Small intestine (tissue), 16 donors: ENCODE measurements at places on chromosomes 4 and X. TPM values are rescaled to one million over a fixed set of nuclear protein-coding genes. Genes with fewer than 3 reads are reported as not detected.

DNA sequence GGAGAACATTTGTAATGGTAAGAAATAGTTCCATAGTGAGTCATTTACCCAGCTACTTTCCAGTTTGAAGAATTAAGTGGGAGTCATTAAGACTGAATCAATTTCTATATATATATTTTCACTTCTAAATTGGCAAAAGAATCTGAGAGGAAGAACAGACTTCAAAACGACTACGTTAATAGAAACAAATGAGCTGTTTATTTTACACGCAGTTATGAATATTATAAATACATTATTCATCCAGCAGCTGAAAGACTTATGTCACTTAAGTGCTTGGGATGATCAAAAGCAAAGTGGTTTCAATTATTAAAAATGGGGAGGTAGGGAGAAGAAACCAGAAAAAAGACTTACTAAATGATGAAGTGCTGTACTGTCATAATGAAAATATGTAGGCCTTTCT, 260.5 kb upstream of the DDX53 start:
- no peak for DNase-seq

- no peak for DNase-seq
Observed at GRCh38 chr4:151768835-151769234, 8.0 kb upstream of the GATB start.

DNA sequence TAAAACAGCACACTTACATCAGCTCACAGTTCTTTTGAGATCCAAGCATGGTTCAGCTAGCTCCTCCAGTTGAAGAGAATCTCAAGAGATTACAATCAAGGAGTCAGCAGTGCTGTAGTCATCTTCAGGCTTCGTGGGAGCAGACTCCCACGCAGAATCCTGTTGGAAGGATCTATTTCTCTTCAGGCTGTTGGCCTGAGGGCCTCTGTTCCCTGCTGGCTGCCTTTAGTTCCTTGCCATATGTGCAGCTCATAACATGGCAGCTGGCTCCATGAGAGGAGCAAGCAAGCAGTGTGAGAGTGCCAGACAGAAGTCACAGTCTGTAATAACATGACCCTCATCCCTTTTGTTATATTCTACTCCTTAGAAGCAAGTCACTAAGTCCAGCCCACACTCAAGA, 168.6 kb downstream of the COX18 start:
- DNase-seq = no peak

SLC49A3 gene
- polyA plus RNA-seq = 7.8 TPM

SAGE1 gene
- not detected for polyA plus RNA-seq

- no peak for DNase-seq
Observed at GRCh38 chrX:119549327-119550016, 15.7 kb downstream of the STEEP1 start.

DNA sequence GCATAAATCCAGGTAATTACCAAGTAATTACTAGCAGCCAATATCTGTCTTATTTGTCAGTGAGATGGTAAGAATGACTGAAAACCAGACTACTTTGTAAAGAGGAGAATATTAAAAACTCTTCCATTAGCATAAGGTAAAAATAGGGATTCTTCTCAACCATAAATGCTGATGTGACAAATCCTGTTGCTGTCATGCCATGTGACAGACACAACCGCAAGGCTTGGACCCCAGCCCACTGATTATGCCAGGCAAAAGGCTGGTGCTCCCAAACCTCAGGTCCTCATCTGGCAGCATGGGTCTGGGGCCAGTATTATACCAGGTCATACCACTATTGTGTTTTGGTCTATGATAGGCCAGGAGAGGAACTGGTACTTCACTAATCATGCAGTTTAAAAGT, 181.1 kb downstream of the ADAMTS3 start:
- no peak for DNase-seq

RADX gene
- 1.2 TPM for polyA plus RNA-seq

- no peak for DNase-seq
Observed at GRCh38 chrX:1727531-1728027, 112.7 kb downstream of the ASMT start.

DNA sequence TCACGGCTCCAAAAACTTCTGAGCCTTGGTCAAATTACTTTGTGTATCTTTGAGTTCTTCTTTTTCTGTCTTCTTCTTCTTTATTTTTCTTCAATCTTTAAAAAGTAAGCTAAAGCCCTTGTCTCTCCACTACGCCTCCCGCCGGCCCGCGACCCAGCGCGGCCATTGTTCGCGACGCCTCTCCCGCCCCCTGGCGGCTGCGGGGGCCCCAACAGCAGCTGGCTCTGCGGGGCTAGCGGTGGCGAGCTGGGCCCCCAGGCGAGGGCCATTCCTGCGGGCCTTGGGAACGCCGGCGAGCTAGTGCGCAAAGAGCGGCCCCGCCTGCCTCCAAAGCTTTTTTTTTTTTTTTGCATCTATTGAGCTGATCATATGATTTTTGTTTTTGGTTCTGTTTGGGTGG, 119.1 kb downstream of the TGIF2LX start:
- no peak for DNase-seq

DNA sequence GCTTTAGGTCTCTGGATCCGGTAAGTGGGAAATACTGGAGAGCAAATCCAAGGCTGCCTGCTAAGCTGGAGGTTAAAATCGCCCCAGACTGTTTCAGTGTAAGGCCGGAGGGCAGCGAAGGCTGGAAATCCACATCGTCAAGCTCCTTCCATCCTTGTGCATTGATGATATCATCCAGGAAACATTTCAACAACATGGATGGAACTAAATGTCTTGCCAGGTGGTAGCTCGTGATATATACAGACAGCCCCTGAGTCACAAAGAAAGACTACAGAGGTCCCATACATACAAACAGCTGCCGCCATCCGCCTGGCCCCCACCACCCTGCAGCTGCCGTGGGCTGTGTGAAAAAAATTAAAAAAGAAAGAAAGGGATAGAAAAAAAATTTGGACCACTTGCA, 148.9 kb upstream of the RBPJ start:
- no peak for DNase-seq

- DNase-seq = peak; percentile 13
Observed at GRCh38 chr4:89379511-89380044, 72.0 kb upstream of the GPRIN3 start.

GRCh38 chr4:87058356-87059073, 123.7 kb downstream of the AFF1 start:
- DNase-seq = no peak
